PC-3 (cell line): ENCODE measurements at places on chromosomes 5 and 9.

DNA sequence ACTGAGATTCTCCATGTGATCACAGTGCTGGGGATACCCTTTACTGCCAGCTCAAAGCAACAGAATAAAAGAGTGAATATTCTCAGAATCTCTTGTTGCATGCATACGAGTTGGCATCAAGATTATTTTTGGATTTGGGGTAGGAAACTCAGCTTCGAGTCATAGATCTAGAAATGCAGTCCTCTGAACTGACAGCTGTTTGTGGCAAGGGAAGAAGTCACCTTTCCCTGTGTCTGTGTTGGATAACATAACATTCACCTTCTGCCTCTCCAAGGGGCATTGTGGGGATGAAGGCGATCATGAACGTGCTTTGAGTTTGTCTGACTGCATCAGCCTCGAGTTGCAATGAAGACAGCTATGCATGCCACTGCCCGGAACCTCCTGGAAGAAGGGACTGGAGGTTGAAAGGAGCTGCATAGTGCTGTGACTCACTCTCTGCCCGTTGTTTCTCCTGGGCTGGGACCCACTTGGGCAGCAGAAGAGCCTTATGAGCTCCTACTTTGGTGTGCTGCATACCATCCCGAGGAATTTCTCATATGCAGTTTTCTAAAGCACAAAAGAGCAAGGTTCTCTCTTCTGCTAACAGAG is 231.7 kb downstream of the ARHGAP26 start:
- DNase-seq: peak; percentile 16

- peak; percentile 63 for DNase-seq
Measured at GRCh38 chr9:112554516-112554915, 67.9 kb downstream of the KIAA1958 start.

DNA sequence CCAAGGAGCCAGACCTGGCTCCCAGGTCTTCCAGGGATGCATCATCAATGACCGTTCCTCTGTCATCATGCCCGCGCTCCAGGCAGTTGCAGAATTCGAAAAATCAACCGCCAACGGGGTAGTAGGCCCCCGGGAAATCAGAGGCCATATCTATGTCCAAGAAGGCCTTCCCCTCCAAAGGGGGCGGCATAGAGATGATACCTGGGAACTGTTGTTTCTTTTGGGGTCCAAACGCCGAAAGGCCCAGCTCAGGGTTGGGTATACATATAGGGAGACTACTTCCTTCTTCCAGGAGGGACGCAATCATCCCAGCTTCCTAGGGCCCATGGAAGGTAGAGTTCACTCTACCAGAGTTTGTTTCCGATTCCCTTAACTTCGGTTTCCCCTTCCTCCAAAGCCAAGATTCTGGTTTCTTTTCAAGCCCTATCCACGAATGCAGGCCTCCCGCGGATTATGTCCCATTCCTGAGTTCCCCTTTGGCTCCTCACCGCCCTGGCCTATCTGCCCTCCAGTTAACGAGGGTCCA is 754 bp downstream of the DCAF12 start:
- DNase-seq: peak; percentile 44

DNA sequence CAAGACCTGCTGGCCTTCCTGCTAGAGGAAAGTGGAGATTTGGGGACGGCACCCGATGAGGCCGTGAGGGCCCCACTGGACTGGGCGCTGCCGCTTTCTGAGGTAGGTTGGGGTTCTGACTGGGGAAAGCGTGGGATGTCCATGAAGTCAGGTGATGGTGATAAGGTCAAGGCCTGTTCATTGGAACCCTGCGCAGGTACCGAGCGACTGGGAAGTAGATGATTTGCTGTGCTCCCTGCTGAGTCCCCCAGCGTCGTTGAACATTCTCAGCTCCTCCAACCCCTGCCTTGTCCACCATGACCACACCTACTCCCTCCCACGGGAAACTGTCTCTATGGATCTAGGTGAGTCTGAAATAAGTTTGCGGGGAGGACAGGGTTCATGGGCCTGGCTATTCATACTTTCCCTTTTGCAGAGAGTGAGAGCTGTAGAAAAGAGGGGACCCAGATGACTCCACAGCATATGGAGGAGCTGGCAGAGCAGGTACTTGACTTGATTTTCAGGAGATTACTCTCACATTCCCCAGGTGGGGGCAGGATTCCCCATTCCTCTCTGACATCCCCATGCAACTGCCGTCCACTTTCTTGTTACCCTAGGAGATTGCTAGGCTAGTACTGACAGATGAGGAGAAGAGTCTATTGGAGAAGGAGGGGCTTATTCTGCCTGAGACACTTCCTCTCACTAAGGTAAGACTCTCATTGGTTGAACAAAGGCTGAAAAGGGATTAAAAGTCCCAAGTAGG is 505 bp downstream of the CREB3 start:
- DNase-seq: peak; percentile 68

GRCh38 chr9:132857031-132857430 is 21.1 kb downstream of the AK8 start:
- no peak for DNase-seq

GRCh38 chr5:159786901-159787691 is 129.2 kb upstream of the ADRA1B start:
- no peak for DNase-seq

DNA sequence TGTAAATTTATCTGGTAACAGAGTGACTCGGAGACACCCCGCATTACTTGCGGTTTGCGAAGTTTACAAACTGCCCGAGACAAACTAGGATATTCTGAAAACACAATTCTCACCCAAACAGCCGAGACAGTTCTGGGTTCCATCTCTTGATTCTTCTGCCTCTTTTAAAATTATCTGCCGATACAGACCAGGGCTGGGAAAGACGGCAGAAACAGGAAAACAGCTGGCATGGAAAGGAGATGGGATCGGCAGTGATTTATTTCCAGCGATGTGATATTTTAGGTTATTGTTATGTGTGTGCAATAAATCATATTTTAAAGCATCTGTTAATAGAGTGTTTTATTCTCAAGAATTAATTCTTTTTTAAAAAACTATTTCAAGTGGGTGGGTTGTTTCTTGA is 93.3 kb upstream of the LMX1B start:
- no peak for DNase-seq

GRCh38 chr9:18969128-18969527 is 63.9 kb downstream of the SAXO1 start:
- DNase-seq: no peak

DNA sequence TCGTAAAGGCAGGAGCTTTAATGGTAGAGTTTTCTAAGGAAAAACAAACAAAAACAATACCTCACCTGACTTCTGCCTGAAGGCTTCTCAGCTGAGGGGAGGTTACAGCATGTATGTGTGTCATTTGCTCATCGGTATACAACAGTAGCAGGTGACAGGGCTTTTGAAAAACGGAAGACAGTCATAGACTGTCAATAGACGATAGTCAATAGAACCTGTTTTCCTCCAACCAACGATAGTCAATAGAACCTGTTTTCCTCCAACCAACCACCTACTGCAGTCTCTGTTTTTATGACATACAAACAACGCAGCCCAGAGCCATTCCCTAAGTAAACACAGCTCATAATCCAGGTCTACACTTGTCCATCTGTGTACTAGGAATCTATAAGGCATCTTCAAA is 74.6 kb downstream of the RETREG1 start:
- no peak for DNase-seq

DNA sequence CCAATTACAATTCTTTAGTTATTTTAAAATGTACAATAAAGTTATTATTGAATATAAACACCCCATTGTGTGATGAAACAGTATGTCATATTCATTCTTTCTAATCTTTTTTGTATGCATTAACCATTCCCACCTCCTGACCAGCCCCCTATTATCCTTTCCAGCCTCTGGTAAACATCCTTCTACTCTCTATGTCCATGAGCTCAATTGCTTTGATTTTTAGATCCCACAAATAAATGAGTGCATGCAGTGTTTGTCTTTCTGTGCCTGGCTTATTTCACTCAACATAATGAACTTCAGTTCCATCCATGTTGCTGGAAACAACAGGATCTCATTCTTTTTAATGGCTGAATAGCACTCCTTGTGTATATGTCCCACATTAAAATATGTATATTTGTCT is 1858.9 kb upstream of the C9orf72 start:
- DNase-seq: no peak

GRCh38 chr5:9207817-9208418 is 338.0 kb downstream of the SEMA5A start:
- DNase-seq: peak; percentile 90

DNA sequence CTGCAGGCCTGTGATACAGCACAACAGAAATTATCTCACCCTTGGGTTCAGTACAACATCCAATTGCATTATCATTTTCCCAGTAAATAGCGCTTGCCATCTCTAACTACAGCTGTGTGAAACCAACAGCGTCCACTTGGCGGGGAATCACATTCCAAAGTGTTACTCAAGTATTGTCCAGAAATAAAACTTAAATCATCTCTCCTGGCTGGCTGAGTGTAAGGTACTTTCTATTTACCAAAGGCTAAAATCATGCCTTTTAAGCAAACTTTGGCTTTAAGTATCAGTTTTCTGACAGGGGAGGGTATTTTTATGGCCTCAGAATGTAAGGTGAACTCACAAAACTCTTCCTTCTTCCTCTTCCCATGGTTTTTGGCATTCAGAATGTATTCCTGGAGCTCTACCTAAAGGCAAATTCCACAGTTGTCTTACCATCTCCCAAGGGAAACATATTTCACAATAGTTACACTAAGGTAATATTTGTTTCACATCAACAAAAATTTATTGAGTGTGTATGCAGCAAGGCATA is 205.6 kb upstream of the MPDZ start:
- peak; percentile 70 for DNase-seq

DNA sequence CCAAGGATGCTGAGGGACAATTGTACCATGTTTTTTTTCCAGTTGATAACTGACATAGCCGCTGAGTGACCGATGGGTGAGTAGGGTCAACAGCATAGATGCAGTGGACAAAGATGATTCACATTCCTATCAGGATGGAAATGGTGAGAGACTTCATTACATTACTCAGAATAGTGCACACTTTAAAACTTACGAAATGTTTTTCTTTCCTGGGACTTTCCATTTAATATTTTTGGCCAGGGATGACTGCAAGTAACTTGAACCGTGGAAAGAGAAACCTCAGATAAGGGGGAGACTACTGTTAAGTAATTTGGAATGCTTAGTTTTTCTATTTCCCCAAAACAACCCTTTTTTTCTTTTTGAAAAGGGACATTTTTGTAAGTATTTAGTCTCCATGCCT is 3.0 kb upstream of the TUSC1 start:
- peak; percentile 7 for DNase-seq

GRCh38 chr9:23526806-23527205 is 299.2 kb downstream of the ELAVL2 start:
- peak; percentile 63 for DNase-seq

- peak; percentile 61 for DNase-seq
Measured at GRCh38 chr5:55232271-55232984, 980 bp downstream of the CCNO start.

DNA sequence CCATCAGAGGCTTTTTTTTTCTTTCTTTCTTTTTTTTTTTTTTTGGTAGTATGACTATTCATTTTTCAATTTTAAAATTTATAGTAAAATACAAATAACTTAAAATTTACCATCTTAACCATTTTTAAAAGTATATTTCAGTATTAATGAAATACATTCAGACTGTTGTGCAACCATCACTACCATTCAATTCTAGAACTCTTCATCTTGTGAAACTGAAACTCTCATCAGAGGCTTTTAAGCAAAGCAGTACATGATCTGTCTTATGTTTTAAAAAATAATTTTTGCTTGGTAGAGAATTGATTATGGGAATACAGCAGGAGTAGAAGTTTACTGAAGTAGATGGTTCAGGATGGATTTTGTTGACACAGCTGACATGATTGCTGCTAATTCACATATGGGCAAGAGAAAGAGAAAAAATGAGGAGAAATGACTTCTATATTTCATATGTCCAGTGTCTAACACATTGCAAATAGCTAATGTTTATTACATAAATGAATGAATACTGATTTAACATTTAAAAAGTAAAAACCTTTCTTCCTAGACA is 13.4 kb downstream of the ELOVL7 start:
- no peak for DNase-seq

DNA sequence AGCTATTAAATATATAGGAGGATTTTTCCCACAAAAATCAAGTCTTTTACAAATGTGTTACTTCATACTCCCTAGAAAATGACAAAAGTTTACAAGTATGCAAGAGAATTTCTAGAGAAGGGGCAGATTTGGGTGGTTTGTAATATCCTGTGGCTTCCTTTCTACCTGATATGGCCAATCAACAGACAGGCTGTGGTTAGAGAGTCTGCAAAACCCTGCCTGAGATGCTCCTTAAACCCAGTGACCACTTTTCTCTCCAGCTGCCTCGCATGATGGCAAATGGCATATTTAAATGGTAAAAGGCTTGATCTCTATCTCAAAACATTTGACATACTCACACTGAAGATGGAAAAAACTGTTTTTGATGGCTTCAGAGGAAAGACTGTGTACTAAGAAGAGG is 550.1 kb upstream of the ZNF462 start:
- DNase-seq: no peak

- DNase-seq: no peak
Measured at GRCh38 chr5:139062910-139063663, 135.1 kb downstream of the SIL1 start.

- peak; percentile 81 for DNase-seq
Measured at GRCh38 chr5:1161833-1162229, 39.6 kb upstream of the SLC6A19 start.

DNA sequence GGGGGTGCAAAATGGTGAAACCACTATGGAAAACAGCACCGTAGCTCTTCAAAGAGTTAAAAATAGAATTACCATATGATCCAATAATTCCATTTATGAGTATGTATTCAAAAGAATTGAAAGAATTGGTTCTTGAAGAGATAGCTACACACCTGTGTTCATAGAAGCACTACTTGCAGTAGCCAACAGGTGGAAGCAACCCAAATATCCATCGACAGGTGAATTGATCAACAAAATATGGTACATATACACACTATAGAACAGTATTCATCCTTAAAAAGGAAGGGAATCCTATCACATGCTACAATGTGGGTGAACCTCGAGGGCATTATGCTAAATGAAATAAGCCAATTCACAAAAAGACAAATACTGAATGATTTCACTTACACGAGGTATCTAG is 85.7 kb upstream of the VCAN start:
- DNase-seq: no peak

GRCh38 chr5:16866795-16867576 is 69.1 kb downstream of the MYO10 start:
- no peak for DNase-seq

- DNase-seq: no peak
Measured at GRCh38 chr5:55541056-55541635, 6.4 kb upstream of the PLPP1 start.

- DNase-seq: no peak
Measured at GRCh38 chr5:160278343-160278742, 34.0 kb downstream of the CCNJL start.

DNA sequence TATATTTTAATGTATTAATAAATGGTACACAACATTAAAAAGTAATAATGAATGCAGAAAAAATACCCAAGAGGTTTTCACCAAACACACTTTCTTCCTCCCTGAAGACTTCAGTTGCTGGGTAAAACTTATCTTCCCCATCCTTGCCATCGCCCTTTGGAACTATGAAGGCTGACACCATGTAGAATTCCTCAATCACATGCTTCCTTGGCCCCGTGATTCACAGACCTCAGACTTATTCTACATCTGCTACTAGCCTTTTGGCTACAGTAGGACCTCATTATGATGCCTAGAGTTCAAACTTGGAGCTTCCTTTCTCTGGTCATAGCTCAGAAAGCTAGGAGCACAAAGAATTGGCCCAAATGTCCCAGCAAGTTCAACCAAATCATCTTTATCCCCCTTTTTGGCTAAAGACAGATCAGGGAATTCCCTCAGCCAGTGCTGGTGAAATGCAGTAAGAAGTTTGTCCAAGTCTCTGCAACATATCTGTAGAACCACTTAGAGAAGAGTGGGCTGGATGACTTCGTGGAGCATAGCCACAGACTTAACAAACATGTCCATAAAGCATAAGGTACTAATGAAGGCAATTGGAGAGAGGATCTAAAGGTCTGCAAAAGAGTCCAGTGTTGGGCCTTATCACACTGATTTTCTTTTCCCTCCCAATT is 253.5 kb downstream of the SEC61B start:
- DNase-seq: no peak
